ENCODE measurements at places on chromosomes 5 and 9.

GRCh38 chr9:99000476-99001395, 57.0 kb downstream of the COL15A1 start:
- DNase-seq: peak; percentile 85

GRCh38 chr5:5986492-5987178, 391.7 kb downstream of the MED10 start:
- DNase-seq: no peak

DNA sequence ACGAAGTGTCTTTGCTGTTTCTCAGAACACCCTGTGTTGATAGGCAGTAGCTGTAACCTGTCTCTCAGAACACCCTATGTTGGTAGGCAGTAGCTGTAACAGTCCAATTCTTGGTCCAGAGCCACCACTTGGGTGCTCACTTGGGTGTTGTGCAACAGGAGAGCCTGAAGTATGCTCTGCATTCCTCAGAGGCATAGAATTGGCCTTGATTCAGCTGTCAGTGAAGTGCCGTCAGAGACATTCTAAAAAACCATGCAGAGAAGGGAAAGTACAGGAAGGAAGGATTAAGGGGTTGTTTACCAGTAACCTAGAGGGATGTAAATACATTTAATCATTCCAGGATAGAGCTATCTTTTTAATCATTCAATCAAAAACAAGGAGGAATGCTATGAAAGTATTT, 231.2 kb downstream of the ARRDC3 start:
- DNase-seq: no peak

DNA sequence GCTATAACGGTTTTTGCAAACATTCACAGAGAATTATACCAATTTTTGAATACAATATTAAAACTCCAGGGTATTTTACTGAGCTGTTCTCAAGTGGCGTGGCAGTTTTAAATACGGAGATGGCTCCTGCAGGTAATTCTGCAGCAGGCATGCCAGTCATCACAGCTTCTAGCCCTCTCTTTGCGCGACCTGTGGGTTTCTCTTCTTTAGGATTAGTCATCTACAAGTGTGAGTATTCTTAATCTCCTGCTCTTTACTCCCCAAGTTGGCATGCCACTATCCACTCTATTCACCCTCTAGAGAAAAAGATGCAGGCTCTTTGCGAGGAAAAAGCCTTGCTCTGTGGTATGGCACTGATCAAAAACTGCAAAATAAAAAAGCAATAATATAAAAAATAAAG, 43.9 kb downstream of the ANKRD31 start:
- DNase-seq: no peak

DNA sequence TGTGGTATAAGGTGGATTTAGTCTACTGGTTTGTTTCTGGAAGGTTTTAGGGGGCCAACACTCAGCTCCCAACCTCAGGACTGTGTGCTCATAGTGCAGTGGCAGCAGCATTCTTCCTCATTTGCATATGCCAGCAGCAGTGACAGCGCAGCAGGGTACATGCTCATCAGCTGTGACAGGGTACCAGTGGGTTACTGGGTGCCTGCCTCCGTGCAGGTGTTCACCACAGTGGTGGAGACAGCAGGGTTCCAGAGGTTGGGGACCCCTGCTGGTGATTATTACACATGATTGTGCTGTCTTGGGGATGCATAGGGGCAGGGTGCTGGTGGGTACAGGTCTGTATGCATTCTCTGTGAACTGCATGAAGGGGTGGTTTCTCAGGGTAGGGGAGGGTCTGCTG, 45.5 kb upstream of the IFNE start:
- no peak for DNase-seq

DNA sequence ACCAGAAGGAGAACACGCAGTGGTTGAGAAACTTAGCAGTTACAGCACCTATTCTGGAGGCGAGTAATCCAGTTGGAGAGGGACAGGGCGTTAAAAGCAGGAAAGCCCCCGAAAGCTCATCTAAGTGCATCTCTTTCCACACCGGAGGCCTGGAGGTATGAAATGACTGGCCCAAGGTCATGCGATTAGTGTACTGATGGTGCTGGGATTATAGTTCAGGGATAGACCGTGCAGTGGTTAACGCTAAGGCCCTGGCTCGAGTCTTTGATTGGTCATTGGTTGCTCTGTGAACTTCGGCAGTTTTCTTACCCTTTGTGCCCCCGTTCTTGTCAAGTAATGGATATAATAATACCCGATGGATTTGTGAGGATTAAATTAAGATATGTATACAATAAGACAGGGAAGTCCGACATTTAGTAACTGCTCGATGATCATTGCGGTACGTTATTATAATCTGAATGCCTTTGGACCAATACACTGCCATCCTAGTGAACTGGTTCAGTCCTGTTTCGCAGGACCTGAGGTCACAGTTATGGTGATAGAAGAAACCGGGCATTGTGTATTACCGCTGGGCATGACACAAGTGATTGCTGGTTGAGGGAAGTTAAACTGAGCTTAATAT, 960 bp downstream of the CANX start:
- peak; percentile 4 for DNase-seq

- DNase-seq: no peak
These were observed 49.1 kb upstream of the CLK4 start for GRCh38 chr5:178675922-178676321.

DNA sequence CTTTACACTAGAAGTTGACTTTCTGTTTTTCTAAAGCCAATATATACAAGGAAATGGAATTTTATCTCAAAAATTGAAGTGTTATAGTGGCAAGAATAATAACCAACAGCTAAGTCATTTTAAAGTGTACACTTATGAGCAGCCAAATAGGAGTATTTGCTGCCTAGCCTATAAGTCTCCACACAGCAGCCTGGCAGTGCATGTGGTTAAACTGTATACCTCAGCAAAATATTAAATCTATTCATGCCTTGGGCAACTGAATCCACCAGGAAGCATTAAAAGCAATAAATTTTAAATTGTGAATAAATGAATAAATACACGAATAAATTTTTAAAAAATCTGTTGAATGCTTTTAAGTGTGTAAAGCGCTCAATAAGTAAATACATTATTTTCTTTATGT, 432.4 kb upstream of the RORB start:
- DNase-seq: no peak

DNA sequence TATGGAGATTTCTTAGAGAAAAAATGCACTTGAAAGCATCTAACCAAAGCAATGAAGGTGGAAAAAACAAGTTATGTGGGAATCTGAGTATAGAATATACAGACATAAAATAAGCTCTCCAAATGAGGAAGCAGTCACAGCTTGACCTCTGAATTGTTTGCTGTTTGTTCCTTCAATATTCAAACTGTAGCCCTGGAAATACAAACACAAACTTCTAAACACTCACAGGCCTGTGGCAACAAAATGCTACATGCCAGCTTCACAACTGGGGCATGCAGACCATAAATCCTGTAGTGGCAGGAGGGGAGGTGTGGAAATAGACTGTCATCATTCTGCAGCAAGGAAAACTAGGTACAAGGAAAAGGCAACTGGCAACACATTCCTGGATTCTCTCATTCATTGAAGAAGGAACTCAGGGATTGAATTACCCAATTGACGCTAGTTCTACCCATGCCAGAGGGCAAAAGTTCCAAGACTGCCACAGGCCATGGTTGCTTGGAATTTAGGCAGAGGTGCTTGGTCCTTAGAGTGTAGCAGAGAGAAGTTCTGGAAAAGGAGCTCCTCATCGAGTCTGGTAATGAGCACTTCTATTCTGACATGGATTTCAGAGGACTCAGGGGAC, 349.6 kb downstream of the PDE4D start:
- DNase-seq: no peak

- DNase-seq: no peak
These were observed 24.6 kb upstream of the JADE2 start for GRCh38 chr5:134500699-134501430.

All from NCI-H146 (cell line).